Stimulated activated CD4-positive, alpha-beta T cell treated with anti-CD3 and anti-CD28 coated beads, Interleukin-15, amount 100 ng/mL, for 1 hour (primary cell): ENCODE measurements at places on chromosomes 2 and 18.

GRCh38 chr2:226777611-226778010 is 22.0 kb downstream of the IRS1 start:
- DNase-seq: no peak

DNA sequence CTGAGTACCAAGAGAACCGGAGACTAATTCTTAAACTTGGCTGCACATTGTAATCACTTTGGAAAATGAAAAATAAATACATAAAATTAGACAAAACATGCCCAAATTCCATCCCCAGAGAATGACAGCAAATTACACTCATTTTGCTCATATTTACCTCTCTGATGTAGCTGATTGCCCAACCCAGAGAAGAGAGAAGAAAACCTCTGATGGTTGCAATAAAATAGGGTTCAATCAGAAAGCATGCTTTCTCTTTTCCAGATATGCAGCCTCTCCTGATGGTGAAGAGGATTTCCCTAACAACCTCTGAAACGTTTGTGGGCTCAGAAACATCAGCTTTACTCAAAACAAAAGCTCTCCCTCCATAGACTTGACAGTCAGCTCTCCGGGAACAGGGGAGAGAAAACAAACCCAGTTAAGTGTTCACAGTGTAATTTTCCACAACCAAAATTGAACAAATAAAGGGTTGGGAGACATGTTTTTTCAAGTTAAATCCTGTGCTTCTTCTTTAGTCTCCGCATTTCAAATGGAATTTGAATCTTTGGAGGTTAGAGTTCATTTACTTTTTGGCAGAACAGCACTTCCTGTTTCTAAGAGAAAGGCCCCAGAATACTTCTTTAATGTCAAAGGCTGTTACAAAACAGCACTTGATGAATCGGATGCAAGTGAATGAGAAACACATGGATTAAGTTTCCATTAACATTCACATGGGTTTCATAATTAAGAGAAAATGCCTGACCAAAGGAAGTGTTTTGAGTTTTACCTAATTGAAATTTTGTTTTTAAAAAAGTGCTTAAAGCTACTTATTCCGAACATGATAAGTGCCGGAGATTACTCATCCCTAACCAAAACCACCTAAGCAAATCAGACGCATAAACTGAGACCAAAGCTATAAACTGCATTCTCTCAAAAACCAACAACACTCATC is 570.1 kb upstream of the SYT4 start:
- DNase-seq: no peak

DNA sequence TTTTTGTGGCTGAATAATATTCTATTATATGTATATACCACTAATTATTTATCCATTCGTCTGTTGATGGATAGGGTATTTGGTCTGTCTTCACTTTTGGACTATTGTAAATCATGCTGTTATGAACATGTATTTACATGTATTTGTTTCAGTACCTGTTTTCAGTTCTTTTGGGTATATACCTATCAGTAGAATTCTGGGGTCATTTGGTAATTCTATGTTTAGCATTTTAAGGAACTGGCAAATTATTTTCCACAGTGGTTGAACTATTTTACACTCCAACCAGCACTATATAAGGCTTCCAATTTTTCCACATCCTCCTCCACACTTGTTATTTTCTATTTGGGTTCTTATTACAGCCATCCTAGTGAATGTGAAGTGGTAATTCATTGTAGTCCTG is 12.4 kb upstream of the TANK start:
- DNase-seq: no peak

- DNase-seq: no peak
These were observed 478.9 kb upstream of the HS6ST1 start for GRCh38 chr2:128797533-128797932.

DNA sequence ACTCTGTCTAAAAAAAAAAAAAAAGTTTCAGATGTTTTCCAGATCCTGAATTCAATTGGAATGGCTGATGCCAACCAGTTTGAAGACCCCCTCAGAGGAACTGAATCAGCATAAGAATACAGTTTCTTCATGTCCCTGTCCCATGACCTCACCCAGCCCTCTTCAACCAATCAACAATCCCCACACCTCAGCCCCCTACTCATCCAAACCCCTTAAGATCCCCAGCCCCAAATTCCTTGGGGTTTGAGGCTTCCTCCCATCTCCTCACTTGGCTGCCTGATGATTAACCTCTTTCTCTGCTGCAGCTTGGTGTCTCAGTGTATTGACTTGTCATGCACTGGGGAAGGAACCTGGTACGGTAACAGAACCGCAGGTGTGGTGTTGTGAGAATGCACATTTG is 97.6 kb upstream of the CABLES1 start:
- no peak for DNase-seq

GRCh38 chr2:29317077-29317517 is 201.9 kb downstream of the CLIP4 start:
- no peak for DNase-seq

GRCh38 chr2:84674586-84674985 is 158.3 kb downstream of the DNAH6 start:
- no peak for DNase-seq

DNA sequence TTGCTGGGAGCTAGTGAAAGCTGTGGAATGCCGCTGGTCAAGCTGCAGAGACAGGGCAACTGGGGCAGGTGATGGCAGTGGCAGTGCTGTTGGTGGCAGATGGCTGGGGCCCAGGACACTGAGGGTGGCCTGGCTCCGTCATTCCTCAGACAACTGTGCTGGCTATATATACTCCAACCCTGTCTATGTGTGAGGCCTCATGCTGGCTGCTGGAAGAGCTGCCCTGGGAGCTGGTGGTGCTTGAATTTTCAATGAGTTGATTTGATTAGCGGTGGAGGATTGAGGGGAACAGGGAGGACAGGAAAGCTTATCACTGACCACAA is 66.5 kb upstream of the TMEM200C start:
- DNase-seq: no peak

- DNase-seq: no peak
These were observed 487 bp downstream of the STARD6 start for GRCh38 chr18:54357082-54357659.

GRCh38 chr2:168687314-168687713 is 115.1 kb upstream of the NOSTRIN start:
- no peak for DNase-seq

GRCh38 chr2:144663207-144663606 is 143.3 kb upstream of the ZEB2 start:
- DNase-seq: no peak

GRCh38 chr2:161703863-161704262 is 79.6 kb downstream of the SLC4A10 start:
- DNase-seq: no peak

GRCh38 chr2:160942476-160943142 is 217.6 kb upstream of the TANK start:
- DNase-seq: no peak

- no peak for DNase-seq
These were observed 1399.9 kb downstream of the DPP10 start for GRCh38 chr2:115842306-115842705.

GRCh38 chr2:176234940-176235339 is 34.3 kb upstream of the MTX2 start:
- no peak for DNase-seq

DNA sequence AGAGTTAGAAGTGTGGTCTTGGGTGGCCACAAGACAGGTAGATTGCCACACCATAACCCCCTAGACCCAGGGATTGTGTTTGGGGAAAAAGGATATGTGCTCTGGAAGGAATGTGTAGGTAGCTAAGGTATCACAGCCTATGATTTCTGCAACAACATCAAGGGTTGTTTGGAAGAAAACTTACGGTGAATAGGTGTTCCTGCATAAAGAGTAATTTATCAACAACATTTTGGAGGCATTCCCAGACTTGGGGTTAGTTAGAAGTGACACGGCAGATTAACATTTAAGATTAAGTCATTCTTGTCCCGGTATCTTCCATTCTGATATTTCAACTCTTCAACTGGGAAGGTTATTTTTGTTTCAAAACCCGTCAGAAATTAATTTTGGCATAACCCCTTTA is 65.5 kb downstream of the SPP2 start:
- DNase-seq: no peak

DNA sequence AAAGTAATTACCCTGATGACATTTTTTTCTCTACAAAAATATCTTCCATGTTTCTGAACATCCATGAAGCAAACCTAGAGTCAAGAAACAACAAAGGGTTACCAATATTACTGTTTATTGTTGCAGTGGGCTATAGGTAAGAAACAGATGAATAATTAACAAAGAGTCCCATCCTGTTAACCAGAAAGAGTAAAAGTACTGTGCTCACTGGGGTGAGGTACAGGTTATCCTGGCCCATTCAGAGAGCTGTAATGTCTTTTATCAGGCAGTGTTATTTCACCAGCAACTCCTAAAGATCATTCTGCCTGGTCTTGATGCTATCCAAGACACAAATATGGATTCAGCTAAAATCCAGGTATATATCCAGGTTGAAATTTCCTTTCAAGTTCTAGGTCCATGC is 754.9 kb downstream of the SATB2 start:
- no peak for DNase-seq

DNA sequence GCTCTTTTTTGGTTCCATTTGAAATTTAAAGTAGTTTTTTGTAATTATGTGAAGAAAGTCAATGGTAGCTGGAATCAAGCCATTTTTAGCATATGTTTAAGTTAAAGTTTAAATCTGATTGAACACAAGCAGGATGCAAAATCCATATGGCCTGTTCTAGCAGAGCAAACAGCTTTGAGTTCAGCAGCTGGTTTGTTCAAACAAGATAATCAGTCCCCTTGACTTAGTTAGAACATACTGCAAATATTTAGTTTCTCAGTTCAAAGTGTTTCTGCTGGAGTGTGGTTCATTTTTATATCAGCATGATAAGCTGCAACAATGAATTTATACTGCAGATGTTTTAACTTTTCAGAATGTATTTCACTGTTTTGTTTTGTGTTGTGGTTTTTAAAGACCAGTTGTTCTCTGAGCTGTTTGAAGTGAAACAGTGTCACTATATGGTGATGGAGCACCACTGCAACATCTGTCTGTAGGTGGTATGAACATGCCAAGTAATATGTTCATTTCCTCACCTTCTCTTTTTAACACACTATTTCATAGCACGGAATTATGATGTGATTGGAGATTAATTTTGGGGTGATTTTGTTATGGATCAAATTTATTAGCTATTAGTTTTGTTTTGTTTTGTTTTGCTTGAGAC is 125.3 kb downstream of the COL4A4 start:
- DNase-seq: no peak

DNA sequence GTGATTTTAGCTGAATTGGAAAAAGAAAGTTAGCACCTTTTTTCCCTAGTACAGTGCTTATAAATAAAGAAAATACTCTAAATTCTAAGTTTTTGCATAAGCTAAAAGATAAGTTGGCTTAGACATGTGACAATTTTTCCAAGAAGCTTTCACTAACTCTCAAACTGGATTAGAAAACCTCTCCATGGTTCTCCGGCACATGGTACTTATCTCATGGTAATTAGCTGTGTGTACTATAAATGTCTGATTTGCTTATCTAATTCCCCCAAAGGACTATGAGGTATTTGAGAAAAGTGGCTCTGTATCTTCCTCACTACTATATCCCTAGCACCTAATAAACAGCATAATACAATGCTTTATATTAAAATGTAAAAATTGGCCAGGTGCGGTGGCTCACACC is 71.1 kb downstream of the ROCK1 start:
- no peak for DNase-seq

- no peak for DNase-seq
These were observed 168.2 kb downstream of the FAM210A start for GRCh38 chr18:13558124-13558523.

DNA sequence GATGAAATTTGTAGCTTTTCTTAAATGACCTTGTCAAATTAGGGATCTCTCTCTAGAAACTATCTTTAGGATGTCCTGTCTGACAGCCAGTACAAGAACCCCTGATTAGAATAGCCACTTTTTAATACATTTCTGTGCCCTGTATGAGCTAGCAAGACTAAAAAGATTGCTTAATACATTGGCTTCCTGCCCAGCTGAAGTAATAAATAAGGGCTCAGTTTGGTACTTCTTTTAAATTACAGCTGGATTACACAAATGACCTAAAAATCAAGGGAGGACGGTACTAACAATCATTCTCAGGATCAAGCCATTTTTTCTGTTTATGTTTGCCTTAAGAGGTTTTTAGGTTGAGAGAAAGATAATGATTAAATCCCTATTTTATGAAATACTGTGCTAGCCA is 11.6 kb upstream of the OLA1 start:
- no peak for DNase-seq

DNA sequence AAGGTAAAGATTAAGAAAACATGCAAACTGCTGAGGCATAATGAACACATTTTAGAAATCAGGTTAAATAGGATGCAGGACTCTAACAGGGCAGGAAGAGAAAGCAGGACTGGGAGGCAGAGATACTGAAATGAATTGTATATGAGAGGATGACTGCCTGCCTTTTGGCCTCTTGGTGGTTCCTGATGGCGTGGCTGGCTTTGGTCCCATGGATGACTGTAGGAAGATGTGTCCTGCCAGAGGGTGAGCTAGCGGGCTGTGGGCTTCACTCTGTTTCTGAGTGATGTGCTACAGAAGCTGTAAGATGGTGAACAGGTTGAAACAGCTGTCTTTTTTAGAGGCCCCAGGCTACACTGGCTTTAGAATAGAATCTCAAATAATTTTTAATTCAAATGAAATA is 517.0 kb downstream of the SLC4A3 start:
- no peak for DNase-seq

- DNase-seq: no peak
These were observed 11.2 kb upstream of the INPP4A start for GRCh38 chr2:98433363-98433964.

DNA sequence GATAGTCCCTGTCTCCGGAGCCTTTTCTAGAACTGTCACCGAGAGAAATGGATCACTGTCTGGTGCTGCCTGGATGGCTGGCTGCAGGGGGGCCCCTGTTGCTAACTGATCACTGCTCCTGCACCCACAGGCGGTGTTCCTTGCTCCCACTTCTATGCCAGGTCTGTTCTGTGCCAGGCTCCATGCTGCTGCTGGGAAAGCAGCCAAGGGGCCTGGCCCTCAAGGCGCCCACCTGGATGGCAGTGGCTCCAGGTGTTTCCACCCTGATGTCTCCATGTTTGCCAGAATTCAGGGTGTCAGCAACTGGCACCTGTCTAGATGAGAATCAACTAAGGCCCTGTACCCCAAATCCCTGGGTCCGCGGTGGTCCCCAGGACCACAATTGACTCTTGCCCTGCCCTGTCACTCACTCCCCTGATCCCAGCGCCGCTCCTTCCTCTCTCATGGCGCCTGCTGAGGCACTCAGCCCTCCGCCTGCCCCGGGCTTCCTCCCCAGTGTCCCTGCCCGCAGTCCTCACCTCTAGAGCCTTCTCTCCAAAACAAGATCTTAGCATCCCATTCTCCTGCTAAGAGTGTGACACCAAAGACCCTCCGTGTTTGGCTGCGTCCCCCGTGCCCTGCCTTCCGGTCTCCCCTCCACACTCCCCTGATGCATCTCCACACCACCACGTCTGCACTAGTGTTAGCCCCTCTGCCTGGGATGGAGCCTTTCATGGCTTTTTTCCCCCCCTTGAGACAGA is 72.5 kb upstream of the OTOF start:
- no peak for DNase-seq

DNA sequence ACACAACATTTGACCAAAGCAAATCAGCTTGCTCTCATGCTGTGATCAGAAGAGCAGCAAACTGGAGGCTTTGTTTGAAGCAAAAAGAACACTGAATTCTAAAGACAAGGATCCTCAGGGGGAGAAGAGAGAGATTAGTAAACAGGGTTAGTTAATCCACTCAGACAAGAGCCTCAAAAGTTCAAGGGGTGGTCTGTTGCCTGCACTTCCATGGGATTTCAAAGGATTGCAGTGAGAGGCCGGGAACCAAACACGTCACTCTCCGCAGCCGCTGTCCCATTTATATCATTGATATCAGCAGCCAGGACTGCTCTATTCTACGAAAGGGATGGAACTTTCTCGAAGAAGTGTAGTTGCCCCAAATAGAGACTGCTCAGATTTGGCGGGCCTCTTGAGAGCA is 97.8 kb upstream of the SP3 start:
- no peak for DNase-seq
